ENCODE measurements at places on chromosomes 6 and 20. TPM values are rescaled to one million over a fixed set of nuclear protein-coding genes. Genes with fewer than 3 reads are reported as not detected.

DNA sequence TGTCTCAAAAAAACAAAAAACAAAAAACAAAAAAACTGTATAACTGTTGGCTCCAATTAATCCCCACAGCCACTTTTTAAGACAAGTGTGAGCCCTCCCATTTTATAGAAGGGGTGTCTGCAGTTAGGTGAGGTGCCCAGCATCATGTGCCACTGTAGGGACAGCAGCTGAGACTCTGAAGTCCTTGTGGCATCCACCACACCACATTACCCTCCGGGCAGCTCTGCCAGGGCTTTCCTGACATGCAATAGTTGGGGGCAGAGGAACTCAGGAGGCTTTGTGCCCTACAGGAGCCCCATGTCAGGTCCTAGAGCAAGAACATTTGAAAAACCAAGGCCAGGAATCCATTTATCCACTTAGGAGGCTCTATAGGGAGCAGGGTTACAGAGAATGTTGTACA is 17.3 kb downstream of the PKIG start:
- DNase-seq = no peak

- no peak for DNase-seq
These were observed 21.6 kb downstream of the SASH1 start for GRCh38 chr6:148364056-148364824.

LY6G6C gene
- total RNA-seq = not detected

- no peak for DNase-seq
These were observed 17.7 kb upstream of the BCLAF1 start for GRCh38 chr6:136307351-136307750.

KIF25 gene
- total RNA-seq = not detected

METTL24 gene
- not detected for total RNA-seq

HLA-A gene
- 131 TPM for total RNA-seq

KCNQ5 gene
- not detected for total RNA-seq

DNA sequence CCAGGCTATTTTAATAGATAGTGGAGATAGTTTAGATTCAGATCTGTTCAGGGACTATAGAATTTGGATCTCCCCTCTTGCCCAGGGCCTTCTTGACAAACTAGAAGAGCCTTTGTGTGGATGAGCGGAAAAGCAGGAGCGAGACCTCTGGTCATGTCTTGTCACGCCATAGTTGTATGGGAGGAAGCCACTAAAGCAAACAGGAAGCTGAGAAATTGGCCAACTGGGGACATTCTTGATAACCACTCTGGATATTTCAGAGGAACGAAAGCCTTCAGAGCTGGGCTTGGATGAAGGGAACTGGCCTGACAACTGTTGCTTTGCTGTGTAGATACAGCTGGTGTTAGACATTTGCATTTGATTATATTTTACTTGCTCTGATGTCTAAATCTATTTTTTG is 54.1 kb upstream of the EXOC2 start:
- no peak for DNase-seq

DNA sequence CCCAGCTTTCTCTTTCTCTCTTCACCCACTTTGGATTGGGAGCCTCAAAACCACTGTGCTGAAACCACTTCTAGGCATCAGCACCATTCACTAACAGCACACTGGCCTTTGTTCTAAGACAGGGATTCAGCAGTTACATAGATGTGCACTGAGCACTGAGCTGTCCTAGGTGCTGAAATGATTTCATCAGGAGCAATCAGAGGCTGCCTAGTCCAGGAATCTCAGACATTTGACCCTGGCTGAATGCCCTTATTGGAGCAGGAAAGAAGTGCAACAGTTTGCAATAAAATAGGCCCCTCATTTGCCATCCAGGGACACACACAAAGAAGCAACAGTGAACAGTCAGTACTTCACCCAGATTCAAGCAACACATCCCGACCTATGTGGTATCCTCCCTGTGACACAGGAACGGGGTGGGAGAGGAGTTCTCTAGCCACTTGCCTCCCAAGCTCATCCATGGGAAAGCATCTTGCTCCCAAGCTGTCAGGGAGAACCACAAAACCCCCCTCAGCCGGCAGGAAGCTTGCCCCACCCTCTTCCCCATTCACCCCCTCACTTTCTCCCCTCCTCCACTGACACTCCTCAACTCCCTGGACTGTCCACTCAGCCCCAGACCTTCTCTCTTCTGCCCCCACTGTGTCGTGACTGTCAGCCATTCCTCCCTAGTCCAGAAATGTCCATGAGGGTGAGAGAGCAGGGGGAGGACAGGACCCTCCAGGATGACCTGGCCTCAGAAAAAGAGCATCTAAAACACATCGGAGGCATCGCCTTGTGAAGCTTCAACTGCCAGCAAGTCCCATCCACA is 304.4 kb downstream of the PREX1 start:
- peak; percentile 82 for DNase-seq

GRCh38 chr6:55578537-55579363 is at the start of gene HMGCLL1:
HMGCLL1 (minus strand) TSS chr6:55579192; CDS start chr6:55579055, 137 bp downstream.
- DNase-seq = no peak

DNA sequence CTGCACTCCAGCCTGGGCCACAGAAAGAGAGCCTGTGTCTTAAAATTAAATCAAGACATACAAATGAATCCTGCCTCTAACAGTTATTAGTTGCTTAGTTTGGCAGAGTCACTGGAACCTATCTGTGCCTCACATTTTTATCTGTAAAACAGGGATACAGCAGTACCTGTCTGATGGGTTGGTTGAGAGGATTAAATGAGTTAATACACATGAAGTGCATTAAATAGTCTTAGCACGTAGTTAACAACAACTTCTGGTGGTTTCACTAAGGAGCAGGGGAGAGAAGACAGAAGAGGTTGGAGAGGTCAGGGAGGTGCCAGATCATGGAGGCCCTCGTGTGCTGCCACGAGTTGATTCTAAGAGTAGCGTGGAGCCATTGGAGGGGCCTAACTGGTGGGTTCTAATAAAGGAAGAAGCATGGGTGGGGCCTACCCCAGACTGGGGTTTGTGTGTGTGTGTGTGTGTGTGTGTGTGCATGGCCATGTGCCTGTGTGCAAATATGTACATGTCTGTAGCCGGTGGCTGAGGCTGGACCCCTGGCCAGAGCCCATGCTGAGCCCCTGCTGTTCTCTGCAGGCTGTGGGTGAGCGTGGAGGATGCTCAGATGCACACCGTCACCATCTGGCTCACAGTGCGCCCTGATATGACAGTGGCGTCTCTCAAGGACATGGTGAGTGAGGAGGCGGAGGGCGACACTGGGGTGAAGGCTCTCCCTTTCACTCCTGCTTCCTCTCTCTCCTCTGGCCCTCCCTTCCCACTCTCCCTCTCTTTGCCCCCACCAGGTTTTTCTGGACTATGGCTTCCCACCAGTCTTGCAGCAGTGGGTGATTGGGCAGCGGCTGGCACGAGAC is 9.1 kb downstream of the RBCK1 start:
- no peak for DNase-seq

CCN6 gene
- not detected for total RNA-seq

TRIM15 gene
- 30.4 TPM for total RNA-seq

- peak; percentile 69 for DNase-seq
These were observed 223.9 kb upstream of the THEMIS start for GRCh38 chr6:128124713-128125112.

GRCh38 chr20:16434062-16434664 is 139.1 kb downstream of the KIF16B start:
- peak; percentile 75 for DNase-seq

GRCh38 chr6:41618598-41618997 is 19.7 kb upstream of the MDFI start:
- DNase-seq = no peak

PGC gene
- 225 TPM for total RNA-seq

DNA sequence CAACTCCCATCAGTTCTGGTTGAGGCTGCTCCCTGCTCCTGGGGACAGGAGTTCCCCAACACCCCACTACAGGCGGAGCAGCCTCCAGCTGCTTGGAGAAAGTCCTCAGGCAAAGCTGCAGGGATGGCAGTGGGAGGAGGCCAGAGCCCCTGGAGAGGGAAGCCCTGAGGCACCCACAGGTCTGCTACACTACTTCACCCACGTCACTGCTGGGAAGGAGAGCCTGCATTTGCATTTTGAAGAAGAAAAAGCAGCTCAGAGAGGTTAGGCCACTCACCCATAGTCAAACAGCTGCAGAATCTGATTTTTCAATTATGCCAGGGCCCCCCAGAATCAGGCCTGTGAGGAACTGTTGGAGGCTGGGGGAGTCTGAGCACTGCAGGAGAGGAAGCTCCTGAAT is 17.2 kb downstream of the BFSP1 start:
- no peak for DNase-seq

C6orf52 gene
- 0.66 TPM for total RNA-seq

- DNase-seq = no peak
These were observed 115.0 kb downstream of the IRF4 start for GRCh38 chr6:506508-506907.

All from HepG2 (cell line).